Activated T-helper 17 cell treated with anti-CD3 and anti-CD28 coated beads, Interleukin-2, amount 50 U/mL, for 72 hours (primary cell): ENCODE measurements at places on chromosomes 7 and 10.
A peak's percentile ranks its signal among the peaks of the same experiment; 100 is the strongest.

DNA sequence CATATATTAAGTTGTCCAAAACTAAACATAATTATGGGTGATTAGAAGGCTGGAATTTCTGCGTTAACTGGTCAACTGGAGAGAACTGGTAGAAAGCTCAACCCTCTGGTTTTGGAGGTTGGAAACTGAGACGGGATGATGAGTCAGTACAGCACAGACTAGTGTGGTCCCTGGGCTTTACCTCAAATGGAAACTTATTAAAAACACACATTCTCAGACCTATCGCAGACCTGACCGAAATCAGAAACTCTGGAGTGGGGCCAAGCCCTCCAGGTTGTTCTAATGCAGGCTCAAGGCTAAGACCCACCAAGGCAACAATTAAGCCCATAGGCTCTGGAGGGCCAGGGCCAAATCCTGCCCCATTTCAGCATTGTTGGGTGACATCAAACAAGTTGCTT is 136.9 kb downstream of the KCNMA1 start:
- peak; percentile 64 for ATAC-seq

DNA sequence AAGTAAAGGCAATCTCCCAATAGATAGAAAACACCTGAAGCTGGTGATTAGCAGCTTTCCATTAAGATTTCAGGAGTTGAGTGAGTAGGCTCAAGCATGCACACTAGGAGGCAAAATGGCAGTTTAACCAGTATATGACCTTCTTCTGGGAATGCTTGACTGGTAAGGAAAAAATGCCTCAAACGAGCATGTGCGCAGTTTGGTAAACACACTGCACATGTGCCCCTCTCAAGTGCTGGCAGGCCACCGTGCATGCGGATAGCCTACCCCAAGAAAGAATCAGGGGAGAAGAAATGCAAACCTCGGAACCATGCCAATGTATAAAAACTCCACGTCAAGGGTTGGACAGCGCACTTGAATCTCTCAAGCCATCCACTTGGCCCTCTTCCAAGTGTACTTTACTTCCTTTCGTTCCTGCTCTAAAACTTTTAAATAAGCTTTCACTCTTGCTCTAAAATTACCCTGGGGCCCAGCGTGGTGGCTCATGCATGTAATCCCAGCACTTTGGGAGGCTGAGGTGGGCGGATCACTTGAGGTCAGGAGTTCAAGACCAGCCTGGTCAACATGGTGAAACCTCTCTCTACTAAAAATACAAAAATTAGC is 98.8 kb upstream of the CDK1 start:
- no peak for ATAC-seq

GRCh38 chr7:75711656-75712514 is 26.9 kb downstream of the HIP1 start:
- no peak for ATAC-seq

- no peak for ATAC-seq
Measured at GRCh38 chr7:152574892-152575548, 100.9 kb downstream of the XRCC2 start.

DNA sequence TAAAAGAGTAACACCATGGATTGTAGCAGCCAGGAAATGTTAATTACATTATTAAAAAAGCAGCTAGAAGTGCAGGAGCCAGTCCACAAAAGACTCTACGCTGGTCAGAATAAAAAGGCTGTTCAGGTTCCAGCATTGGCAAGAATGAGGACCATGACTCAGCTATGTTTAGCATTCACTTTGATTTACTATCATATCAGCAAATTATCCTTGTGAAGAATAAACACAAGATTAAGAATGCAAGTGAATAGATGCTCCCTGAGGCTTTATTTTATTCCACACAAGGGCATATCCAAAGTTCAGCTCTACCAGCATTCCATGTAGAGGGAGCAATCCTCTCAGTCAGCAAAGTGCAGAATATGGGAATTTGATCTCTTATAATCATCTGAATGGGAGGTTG is 13.6 kb downstream of the DGKB start:
- ATAC-seq: no peak

DNA sequence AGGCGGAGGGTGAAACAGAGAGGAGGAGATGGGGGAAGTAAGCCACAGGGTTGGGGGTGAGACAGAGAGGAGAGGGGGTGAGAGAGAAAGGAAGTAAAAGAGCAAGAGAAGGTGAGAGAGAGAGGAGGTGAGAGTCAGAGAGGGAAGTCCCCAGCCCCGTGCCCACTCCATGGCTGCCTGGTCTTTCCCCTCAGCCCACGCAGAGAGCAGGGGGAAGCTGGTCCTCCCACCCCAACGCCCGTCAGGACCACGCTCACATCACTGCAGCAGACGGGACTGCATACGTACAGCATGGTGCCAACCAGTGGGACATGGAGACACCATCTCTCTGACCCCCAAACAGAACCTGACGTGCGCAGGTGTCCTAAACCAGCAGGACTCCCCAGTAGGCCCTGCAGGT is 12.1 kb upstream of the PDGFA start:
- ATAC-seq: peak; percentile 68

- ATAC-seq: no peak
Measured at GRCh38 chr10:21317902-21318301, 207.6 kb downstream of the SKIDA1 start.

- no peak for ATAC-seq
Measured at GRCh38 chr10:19017116-19017890, 31.3 kb upstream of the MALRD1 start.
